Omental fat pad (tissue), 4 donors: ENCODE measurements at places on chromosomes 3 and 15.

- DNase-seq = no peak
Observed at GRCh38 chr3:177427540-177427939, 230.3 kb upstream of the TBL1XR1 start.

DNA sequence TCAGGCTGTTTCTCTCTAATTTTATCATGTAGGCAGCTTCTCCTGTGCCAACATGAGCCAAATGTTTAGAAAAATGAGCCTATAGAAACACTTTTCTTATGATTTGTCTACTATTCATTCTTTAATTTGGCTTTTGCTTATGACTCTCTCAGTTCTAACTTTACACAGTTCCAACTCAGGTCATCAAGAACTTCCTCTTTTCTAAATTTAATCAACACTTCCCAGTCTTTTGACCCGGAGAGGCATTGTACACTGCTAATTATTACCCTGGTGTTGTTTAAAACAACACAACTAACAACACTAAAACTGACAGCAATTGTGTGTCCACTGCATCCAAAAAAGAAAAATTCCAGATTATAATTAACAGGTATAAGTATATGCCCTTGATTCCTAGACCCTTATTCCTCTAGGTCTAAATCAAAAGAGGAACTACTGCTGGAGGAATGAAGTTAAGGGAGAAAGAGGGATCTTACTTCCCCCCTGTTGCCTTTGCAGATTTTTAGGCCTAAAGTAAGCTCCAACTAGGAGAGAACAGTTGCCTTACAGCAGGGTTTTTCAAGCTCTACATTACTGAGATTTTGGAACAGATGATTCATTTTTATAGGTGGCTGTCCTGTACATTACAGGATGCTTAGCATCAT, 332.2 kb upstream of the GOLIM4 start:
- DNase-seq = no peak

GRCh38 chr3:154023148-154023547, 98.0 kb upstream of the ARHGEF26 start:
- DNase-seq = no peak

DNA sequence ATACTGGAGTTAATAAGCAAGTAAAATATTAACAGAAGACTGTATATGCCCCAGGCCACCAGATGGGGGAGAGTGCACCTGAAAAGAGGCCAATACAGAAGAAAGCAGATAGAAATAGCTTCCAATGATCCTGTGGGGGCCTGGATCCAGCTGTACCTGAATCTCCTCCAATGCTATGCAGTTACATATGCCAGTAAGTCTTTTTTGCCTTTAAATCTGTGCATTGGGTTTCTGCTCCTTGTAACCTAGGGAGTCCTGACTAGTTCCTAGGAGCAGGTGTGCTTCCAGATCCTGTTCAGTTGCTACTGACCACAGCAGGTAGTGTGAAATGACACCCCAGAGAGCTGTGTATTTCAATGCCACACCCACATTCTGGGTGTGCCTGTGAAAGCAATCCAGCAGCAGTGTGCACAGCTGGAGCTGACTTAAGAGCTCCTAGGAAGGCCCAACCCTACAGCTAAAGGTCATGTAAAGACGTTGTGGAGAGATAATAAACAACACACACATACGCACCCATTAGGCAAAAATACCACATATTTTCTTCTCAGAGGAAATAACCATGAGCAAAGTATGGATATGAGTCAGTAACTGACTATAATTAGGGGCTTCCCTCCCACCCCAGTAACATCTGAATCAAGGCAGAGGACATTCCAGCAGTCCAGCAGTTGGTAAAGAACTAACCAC, 62.2 kb upstream of the AKAP13 start:
- DNase-seq = no peak

DNA sequence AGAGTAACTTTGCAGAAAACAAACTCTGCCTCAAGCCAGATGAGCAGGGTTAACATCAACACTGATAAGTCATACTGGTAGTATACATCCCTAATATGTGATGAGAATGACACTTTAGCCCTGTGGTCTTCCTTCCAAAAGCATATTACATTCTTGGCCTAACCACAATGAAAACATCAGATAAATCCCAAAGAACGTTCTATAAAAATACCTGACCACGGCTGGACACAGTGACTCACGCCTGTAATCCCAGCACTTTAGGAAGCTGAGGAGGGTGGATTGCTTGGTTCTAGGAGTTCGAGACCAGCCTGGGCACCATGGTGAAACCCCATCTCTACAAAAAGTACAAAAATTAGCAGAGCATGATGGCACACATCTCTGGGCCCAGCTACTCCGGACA, 4.7 kb downstream of the TMCC1 start:
- no peak for DNase-seq

- DNase-seq = no peak
Observed at GRCh38 chr15:77604973-77605372, 27.7 kb downstream of the LINGO1 start.

DNA sequence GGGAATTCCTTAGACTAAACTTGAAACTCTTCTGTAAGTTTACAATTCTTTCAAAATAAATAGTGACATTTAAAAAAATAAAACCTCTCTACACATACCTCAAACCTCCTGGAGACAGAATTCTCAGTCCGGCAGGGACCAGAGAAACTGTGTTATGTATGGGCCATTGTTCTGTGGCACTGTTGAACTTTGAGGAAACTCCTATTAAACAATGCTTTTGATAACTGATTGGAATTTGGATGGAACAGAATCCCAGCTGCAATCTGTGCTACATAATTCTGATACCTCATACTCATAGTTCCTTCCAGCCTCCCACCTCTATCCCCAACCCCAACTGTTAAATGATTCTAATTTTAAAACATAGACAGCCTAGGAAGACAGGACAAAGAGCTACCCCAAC, 85.0 kb downstream of the TM4SF4 start:
- no peak for DNase-seq

GRCh38 chr3:154901278-154901677, 178.8 kb upstream of the MME start:
- no peak for DNase-seq

DNA sequence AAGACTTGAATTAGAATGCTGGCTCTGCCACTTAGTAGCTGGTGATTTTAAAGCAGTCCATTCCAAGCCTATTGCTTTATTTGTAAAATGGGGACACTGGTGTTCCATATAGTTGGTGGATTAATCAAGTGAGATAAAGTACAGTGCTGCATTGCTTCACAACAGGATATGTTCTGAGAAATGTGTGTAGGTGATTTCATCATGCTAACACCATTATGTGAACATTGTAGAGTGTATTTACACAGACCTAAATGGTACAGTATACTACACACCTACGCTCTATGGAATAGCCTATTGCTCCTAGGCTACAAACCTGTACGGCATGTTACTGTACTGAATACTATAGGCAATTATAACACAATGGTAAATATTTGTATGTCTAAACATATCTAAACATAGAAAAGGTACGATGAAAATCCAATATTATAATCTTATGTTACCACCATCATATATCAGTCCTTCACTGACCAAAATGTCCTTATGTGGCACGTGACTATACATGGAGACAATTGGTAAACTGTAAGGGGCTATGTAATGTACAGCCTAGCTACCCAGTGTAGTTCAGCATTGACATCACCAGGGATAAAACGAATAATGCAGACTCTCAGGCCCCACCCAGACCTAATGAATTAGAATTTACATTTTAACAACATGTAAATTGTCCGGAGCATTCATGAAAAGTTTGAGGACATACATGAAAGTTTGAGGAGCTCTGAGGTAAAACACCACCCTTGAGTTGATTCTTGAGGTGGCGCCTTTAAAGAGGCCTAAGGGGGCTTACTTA, 121.4 kb upstream of the BFSP2 start:
- no peak for DNase-seq

DNA sequence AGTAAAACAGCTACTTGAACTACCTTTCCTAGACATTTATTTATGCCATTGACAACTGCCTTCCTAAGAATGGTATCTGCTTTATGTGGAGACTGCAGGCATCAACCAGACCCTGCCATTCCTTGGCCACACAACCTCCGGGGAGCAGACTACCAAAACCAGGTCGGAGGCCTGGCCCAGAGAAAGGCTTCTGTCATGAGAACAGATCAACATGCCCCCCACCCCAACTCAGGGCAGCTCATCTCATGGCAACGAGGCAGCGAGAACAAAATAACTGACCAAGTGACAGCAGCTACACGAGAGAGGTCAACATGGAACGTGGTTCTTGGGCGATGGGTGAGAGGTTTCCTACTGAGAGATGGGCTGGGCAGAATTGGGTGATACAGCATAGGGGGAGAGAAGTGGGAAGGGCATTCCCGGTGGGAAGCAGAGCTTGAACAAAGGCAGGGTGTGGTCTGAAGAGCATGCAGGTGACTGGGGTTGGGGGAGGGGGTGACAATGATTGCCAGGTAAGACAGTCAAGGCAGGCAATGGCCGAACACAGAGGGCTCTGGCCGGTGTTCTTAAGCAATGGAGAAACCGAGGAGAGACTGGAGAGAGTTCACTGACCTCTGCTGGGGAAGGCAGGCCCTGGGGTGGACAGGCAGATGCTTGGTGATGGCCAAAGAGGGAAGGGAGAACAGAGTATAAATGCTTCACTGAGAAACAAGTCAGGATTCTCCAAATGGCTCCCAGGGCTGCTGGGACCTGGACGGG, 33.9 kb downstream of the CCDC12 start:
- no peak for DNase-seq

DNA sequence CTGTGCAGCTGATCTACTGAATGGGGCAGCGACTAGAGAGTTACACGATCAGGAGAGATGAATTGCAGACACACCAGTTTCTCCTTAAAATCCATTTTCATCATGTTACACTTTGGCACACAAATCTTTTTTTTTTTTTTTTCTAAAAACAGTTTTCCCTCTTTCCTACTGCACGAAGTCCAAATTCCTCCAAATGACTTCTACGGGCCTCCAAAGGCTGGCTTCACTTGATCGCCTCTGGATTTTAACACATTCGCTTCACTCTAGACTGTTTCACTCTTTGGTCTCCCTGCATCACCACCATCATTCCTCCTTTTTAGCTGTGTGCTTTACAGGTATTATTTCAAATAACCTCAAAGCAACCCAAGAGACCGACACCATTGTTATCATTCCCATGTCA, 268.6 kb downstream of the RORA start:
- DNase-seq = no peak

DNA sequence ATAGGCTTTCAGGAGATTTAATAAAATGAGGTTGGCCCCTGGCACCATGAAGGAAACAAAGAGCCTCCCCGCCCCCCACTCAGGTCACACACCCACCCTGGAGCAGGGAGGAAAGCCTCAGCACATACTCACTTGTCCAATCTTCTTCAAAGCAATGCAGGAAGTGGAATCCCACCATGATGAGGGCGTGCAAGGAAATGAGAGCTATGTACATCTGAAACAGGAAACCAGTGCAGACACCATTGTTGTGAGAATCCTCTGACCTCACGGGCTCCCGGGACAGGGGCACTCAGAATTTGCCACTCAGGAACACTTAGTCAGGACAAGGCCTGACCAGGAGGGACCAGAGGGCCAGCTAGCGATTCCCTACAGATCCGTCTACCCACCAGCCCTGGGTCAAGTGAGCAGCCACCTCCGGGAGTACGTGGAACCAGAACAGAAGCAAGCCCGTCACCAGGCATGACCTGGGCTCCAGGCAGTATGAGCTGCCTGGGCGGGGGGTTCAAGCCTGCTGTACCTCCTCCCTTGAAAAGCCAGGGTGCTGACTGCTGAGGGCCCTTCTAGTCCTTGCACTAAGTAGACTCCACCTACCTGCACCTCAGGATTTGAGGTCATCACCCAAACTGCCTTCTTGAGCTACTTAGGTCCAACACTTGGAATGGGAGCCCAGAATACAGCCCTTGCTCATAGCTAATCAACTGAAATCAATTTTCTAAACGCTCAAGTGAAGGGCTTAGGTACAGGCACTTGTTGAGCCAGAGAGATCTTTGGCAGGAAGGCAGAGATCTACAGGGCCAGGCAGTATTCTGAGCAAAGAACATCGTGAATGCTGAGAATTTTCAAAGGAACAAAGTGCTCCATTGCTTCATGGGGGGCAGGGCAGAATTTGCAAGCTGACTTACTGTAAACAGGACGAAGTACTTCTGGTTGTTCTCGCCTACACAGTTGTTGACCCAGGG, 42.7 kb downstream of the ZDHHC3 start:
- DNase-seq = no peak

DNA sequence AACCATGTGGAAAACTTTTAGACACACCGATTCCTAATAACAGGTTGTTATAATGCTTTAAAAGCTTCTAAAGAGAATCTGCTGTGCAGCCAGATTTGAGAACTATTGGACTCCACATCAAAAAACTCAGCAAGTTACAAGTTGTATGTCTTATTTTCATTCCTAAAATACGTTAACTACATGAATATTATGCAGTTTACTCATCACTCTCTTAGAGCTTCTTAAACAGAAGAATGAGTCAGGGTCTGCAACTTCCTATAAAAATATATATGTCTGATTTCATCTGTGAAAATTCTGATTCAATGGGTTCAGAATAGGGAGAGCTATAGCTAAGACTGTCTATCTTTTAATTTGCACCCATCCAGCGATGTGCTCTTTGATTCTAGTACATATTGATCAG, 244.2 kb upstream of the EPHA3 start:
- no peak for DNase-seq

- DNase-seq = no peak
Observed at GRCh38 chr15:83219026-83219425, 11.4 kb upstream of the HDGFL3 start.

GRCh38 chr3:147903026-147903425, 493.9 kb downstream of the ZIC1 start:
- DNase-seq = no peak

DNA sequence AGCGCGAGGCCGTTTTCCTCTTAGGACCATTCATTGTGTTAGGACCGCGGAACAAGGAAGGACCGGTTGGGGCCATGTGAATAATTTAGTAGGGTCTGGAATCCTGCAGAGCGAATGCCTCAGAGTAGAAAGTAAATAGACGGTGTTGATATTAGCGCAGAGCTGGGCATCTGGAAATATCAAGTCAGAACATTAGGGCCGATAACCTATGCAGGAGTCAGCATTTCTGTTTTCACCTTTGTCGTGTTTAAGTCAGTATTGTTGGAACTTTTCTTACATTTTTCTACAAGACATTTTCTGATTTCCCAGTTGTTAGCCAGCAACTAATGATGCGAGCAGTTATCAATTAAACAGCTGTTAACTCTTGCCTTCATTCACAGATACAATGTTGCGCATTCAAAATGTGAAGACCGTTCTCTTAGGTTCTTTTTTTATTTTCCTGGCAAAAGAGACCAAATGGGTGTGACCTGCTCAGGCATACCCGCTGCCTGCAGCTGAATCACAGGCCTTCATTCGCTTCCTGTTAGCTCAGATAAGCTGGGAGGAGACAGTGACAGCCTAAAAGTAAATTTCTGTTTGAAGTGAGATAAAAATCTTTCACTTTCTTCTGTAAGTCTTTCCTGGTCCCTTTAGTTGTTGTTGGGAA, 966 bp upstream of the PKM start:
- DNase-seq = no peak

- peak; percentile 77 for DNase-seq
Observed at GRCh38 chr3:32570421-32571191, at the start of gene DYNC1LI1. TSS of gene DYNC1LI1 (minus strand) at chr3:32570858. CDS start at chr3:32570770, 88 bp downstream.

GRCh38 chr3:138767498-138768104, 67.1 kb downstream of the PIK3CB start:
- DNase-seq = no peak

DNA sequence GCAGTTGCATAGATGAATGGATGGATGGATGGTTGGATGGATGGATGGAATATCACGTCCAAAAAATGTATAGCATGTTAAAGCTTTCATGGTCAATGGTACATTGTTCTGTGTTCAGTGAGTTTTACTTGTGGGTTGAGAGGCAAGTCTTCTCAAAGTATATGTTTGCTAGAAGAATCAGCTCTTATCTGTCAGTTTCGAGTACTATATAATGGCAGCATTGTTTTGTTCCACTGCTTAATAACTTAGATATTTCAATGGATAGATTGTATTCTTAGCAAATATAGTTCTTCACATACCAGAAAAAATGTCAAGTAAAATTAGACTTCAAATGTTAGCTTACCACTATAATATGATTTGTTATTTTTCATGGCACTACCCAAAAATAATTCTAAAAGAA, 100.9 kb upstream of the CDIN1 start:
- no peak for DNase-seq
